ENCODE measurements at places on chromosomes 7 and 10. TPM values are rescaled to one million over a fixed set of nuclear protein-coding genes. Genes with fewer than 3 reads are reported as not detected.
A peak's percentile ranks its signal among the peaks of the same experiment; 100 is the strongest.

DNA sequence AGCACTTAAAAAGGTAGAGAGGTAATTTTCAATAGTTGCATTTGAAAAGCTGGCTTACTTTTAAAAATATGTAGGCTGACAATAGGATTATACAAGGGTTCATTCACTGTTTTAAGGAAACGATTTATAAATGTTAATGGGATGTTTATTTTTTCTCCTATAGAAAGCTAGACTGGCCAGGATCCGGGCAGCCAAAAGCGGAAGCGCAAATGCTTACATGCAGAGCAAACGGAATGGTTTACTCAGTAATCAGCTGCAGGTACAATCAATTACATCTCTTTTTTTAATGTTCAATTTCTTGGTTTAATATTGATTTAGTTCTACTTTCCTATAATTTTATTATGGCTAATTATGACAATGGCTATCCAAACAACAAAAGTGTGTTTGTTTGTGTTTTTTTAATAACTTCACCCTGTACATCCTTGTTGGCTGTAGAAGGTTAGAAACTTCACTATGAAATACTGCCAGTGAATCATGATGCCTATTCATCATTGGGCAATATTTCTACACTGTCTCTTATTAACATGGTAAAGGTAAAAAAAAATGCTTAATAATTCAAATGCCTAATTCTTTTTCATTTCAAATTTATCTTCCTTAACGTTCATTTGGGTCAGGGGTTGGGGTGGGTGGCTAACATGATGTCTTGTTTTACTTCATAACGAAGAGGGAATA is 116.4 kb downstream of the TSPAN12 start:
- H3K4me3 ChIP-seq, result no peak overlapping the region
- H3K27me3 ChIP-seq, result no peaks in the 10 kb centered on the region
- H3K4me1 ChIP-seq, result no peaks in the 10 kb centered on the region
- H3K27ac ChIP-seq, result no peak overlapping the region
- no peak for DNase-seq
- H3K36me3 ChIP-seq, result no peaks in the 10 kb centered on the region

DNA sequence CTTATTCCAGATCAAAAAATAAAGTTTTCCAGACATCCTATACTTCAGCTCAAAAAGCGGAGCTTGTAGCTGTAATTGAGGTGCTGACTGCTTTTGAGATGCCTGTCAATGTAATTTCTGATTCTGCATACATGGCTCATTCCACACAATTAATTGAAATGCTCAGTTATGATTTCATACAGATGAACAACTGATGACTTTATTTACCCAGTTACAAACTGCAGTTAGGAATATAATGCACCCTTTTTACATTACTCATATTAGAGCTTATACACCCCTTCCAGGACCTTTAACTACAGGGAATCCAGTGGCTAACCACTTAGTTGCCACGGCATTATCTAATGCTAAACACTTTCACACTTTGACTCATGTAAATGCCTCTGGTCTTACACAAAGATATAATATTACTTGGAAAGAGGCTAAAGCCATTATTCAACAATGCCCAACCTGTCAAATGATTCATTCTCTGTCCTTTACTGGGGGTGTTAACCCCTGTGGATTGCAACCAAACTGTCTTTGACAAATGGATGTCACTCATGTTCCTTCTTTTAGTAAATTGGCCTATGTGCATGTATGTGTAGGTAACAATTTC is 147.3 kb downstream of the ZNF33B start:
- H3K27ac ChIP-seq, result no peak overlapping the region
- no peak for DNase-seq
- H3K36me3 ChIP-seq, result no peaks in the 10 kb centered on the region
- H3K4me3 ChIP-seq, result no peak overlapping the region
- H3K4me1 ChIP-seq, result no peaks in the 10 kb centered on the region

- peak overlapping the region; percentile 79 for H3K27ac ChIP-seq
- H3K27me3 ChIP-seq, result no peaks in the 10 kb centered on the region
- H3K4me3 ChIP-seq, result peak overlapping the region; percentile 48
- DNase-seq, result peak; percentile 42
Measured at GRCh38 chr10:24207781-24208611, 942 bp upstream of the KIAA1217 start.

GRCh38 chr7:104927055-104927454 is 87.0 kb upstream of the KMT2E start:
- H3K4me1 ChIP-seq, result peaks cover 10% of the 10 kb centered on the region
- no peaks in the 10 kb centered on the region for H3K27me3 ChIP-seq
- no peaks in the 10 kb centered on the region for H3K36me3 ChIP-seq
- DNase-seq, result peak; percentile 39

DNA sequence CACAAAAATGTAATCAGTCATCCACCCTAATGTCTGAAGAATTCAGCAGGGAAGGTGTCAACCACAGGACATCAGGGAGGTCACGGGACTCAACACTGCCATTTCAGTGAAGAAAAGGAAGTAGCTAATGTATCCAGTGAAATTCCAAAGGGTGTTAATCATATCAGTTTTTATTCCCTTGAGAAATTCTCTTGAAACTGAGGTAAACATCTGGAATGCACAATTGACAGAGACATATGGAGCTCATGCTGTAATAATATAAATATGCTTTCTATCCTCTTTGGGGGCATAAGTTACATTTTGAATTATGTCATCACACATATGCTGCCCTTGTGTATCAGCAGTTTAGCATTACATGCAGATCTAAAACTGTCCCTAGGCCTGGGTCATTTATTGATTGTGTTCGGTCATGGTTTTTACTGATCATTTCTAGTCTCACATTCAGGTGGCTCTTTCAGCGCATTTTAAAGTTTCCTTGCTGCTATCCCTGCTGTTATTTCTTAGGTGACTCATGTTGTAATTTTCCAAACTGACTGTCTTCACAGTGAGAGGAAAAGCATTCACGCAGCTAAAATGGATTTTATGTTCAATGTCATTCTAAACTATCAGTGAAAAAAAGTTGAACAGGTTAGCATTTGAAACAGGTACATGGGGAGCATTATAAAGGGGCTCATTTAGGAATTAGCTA is 273.9 kb downstream of the TSPAN12 start:
- peak; percentile 41 for DNase-seq
- peaks cover 11% of the 10 kb centered on the region for H3K4me1 ChIP-seq
- H3K27me3 ChIP-seq, result no peaks in the 10 kb centered on the region
- no peak overlapping the region for H3K27ac ChIP-seq

DNA sequence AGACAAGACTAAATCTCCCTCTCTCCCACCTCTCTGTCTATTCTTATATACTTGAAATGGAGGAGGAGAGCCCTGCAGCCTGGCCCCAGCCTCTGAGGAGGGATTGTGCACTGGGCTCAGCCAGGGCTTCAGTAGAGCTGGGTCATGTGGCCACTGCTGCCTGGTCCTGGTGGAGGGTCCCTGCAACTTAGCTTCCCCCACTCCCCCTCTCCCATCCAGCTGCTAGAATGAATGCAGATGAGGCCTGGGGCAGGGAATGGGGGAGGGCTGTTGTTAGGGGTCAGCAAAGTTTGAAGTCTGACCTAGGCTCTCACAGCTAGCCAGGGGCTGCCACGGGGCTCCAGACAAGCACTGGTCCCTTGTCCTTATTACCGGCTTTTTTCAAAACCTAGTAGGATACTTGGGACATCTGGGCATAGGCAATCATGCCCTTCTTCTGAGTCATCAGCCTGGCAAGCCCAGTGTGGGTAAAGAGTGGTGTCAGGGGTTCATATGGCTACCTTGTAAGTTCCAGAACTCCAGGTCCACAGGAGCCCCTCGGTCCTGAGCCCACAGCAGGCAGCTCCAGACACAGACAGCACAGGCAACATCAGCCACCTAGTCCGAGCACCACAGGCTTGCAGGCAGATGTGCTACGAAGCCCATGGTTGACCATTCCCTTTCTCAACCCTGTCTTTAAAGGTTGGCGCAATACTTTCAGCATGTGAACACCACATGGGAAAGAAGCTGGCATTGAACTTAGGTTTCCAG is 12.8 kb upstream of the CXCL12 start:
- H3K27me3 ChIP-seq, result no peaks in the 10 kb centered on the region
- H3K36me3 ChIP-seq, result no peaks in the 10 kb centered on the region
- DNase-seq, result no peak

DNA sequence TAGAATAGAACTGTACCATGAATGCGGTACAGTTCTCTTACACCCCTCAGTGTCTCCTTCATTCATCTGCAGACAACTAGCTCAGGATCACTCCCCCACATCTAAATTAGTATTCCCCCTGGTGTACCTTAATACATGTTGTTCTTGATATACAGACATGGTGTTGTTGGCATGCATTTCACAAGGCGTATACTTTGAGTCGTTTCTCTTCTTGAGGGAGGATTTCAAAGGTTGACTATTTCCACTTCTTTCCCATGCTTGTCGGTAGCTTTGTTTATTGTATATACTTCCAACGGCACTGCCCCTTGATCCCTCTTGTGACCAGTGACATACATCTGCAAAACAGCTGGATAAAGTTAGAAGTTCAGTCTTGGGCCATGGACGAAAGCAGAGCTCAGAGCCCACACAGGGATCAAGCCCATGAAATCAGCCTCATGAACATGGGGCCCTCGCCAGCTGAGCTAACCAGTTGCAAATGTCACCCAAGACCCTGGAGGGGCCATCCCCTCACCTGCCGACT is 8.6 kb downstream of the CPA4 start:
- no peaks in the 10 kb centered on the region for H3K36me3 ChIP-seq
- H3K27ac ChIP-seq, result no peak overlapping the region
- H3K27me3 ChIP-seq, result peaks cover 4% of the 10 kb centered on the region
- no peak overlapping the region for H3K4me3 ChIP-seq
- DNase-seq, result no peak

DNA sequence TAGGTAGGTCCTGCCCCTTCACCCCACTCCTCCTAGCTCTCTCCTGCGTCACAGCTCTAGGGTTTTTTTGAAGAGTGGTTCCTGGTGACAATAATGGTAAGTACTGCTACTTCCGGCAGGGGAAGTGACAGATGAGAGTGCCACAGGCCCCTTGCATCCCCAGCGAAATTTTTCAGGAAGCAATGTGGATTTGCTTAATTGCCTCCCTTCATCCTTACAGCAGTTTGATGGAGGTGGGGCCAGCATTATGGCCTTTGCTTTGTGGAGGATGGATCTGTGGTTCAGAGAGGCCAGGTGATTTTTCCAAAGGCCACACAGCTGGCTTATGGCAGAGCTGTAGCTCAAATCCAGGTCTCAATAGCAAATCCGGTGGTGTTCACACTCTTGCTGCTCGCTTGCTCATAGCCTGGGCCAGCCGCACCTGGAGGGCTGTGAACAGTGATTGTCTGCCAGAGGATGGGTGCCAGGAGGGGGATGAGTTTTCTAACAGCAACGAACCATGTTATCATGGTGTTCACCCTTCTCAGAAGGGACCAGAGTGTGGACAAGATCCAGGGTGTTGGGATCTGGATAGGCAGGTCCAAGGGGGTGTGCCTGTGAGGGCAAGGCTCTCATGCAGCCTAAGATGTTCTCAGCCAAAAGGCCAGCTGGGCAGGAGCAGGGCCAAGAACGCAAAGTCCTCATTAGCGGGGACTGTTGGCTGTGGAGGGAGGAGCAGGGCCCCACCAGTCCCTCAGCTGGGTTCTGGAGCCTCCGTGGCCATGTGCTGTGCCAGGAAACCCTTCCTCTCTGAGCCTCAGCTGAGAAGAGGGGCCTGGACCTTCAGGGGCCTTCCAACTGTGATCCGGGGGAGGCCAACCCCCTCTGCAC is 89.0 kb downstream of the EMX2 start:
- H3K4me3 ChIP-seq, result no peak overlapping the region
- H3K4me1 ChIP-seq, result no peaks in the 10 kb centered on the region
- H3K27ac ChIP-seq, result no peak overlapping the region
- peaks cover 22% of the 10 kb centered on the region for H3K27me3 ChIP-seq
- DNase-seq, result no peak

- H3K27ac ChIP-seq, result no peak overlapping the region
- H3K4me1 ChIP-seq, result no peaks in the 10 kb centered on the region
- no peak overlapping the region for H3K4me3 ChIP-seq
- no peak for DNase-seq
- H3K27me3 ChIP-seq, result no peaks in the 10 kb centered on the region
- H3K36me3 ChIP-seq, result no peaks in the 10 kb centered on the region
Measured at GRCh38 chr7:151181011-151181431, 6.0 kb downstream of the ASB10 start.

- H3K4me3 ChIP-seq, result peak overlapping the region; percentile 57
- no peaks in the 10 kb centered on the region for H3K27me3 ChIP-seq
- no peaks in the 10 kb centered on the region for H3K36me3 ChIP-seq
- H3K4me1 ChIP-seq, result peaks cover 14% of the 10 kb centered on the region
- no peak overlapping the region for H3K27ac ChIP-seq
- DNase-seq, result no peak
Measured at GRCh38 chr7:149285603-149286002, 23.6 kb downstream of the ZNF783 start.

The CARD11 gene
- total RNA-seq, result 1.8 TPM

The TRIM50 gene
- total RNA-seq, result not detected

The CLDN3 gene
- total RNA-seq, result not detected

The NEURL1 gene
- total RNA-seq, result 0.52 TPM

The TCTN3 gene
- 42.5 TPM for total RNA-seq

The HYAL4 gene
- not detected for total RNA-seq

The RAPGEF5 gene
- 14.9 TPM for total RNA-seq

The TMEM130 gene
- 0.31 TPM for total RNA-seq

The SSMEM1 gene
- total RNA-seq, result not detected

The TDRD1 gene
- total RNA-seq, result not detected

The PPP1R3C gene
- 2.1 TPM for total RNA-seq
